GDM1 (cell line): ENCODE measurements at places on chromosomes 12 and 14.

- peak; percentile 9 for DNase-seq
Observed at GRCh38 chr12:4120316-4120917, 153.1 kb upstream of the CCND2 start.

GRCh38 chr14:74248017-74248416 lies 8.8 kb downstream of the VSX2 start:
- DNase-seq = no peak

GRCh38 chr12:119621878-119622277 lies 28.3 kb downstream of the TMEM233 start:
- DNase-seq = no peak

DNA sequence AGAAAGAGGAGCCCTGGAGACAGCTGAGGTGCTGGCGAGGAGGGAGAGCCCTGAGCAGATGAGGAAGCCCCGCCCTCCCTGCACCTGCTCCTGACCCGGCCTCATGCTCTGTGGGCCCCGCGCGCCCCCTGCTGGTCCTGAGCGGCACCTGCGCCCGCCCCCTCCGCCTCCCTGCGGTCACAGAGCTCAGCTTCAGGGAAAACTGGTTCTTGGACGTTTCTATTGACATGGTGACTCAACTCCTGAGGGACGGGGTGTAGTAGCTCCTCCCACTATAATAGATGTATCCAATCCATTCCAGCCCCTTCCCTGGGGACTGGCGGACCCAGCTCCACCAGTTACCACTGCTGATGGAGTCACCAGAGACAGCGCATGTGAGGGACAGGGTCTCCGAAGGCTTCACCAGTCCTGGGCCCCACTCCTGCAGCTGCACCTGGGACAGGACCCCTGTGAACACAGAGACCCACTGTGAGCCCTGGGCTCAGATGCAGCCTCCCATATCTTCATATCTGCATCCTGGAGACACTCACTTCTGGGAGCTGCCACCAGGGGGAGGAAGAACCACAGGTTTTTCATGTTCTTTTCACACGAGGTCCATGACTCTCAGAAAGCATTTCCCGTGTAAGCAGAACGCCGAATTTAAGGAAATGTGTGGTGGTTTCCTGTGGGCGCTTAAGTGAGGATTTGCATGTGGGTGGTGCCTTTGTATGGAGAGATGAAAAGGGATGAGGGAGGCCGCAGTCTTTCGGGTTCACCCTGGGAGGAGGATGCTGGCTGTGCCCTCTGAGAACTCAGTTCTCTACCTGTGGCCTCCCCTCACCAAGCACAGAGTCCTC lies 1346.4 kb downstream of the TMEM121 start:
- peak; percentile 84 for DNase-seq

- DNase-seq = no peak
Observed at GRCh38 chr12:51822956-51823355, 25.6 kb downstream of the FIGNL2 start.

GRCh38 chr14:34750670-34751069 lies 36.3 kb upstream of the CFL2 start:
- no peak for DNase-seq

- DNase-seq = no peak
Observed at GRCh38 chr14:47120645-47121044, 469.1 kb upstream of the RPL10L start.
